ENCODE measurements at places on chromosomes 1 and 21.

GRCh38 chr1:240020871-240021270 lies 70.8 kb upstream of the FMN2 start:
- no peak for DNase-seq

DNA sequence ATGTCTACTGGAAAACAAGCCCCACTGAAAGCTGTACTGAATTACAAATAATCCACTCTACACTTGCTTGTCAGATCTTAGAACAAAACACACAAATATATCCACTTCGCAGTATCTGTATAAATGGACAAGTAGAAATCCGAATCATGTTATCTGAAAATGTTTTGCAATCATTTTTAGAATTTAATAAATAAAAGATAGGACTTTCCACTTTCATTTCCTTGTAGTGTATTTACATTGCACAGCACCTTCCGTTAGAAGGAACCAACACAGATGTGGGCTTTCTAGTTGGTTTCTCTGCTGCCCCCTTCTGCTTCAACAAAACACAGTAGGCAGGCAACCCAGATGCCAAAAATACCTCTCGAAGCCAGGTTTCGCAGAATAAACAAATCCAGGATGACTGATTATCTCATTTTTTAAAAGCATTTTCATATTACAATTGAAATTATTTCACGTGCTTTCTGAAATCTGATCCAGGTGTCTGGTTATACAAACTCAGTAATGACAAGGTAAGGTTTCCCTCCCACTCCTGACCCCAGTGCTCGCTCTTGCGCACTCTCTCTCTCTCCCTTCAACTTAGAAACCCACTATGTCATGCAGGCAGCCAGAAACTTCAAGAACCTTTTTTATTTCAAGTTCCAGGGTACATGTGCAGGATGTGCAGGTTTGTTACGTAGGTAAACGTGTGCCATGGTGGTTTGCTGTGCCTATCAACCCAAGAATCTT lies 389.9 kb downstream of the SMYD3 start:
- peak; percentile 61 for DNase-seq

DNA sequence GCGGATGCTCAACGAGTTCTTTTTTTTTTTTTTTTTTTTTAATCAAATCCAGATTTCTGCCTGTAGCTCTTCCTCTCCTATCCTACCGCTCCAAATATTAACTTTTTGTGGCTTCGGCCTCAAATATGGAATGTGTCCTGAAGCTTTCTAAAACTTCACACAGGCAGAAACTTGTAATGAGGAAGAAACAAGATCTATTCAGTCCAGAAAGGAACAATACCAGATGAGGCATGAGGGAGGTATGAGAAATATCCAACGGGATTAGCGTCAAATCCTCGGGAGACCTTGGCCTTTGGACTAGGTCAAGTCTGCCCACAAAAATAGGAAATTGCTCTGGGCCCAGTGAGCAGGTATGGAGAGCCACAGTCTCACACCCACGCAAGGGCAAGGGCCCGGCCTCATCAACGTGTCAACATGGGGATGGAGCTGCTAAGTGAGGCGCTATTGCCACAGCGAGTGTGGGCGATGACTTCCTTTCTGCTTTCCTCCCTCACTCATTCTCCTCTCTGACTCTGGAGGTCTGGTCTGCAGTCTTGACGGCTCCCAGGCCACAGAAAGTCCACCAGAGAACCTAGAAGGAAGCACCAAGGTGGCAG lies 66.6 kb downstream of the BCAR3 start:
- no peak for DNase-seq

DNA sequence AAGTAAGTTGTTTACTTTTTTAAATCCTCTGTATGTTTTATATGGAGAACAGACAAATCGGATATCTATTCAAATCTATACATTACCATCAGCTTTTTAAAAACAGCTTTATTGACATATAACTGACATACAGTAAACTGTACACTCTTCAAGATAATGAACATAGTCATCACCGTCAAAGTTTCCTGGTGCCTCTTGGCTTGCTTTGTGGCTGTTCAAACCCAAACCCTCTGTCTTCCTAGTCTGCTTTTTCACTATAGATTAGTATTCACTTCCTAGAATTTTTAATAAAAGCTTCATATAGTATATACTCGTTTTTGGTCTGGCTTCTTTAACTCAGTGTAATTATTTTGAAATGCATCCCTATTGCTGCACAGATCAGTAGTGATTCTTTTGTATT lies 56.4 kb upstream of the TPTE start:
- no peak for DNase-seq

DNA sequence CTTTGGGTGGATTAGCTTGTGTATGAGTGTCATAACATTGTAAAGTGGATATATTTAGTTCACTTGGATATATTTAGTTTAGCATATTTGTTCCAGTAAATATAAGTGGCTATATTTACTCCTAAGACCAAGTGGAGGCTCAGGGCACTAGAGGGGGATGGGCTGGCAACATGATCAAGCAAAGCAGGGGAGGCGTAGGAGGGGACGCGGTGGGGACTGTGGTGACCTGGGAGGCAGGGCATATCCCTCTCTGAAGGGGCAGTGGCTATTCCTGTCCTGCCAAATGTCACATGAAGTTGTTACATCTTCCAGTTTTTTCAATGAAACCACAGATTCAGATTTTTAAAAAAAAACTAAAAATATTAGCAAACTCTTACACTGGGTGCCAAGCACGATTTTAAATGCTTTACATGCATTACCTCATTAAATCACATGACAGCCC lies 51.9 kb upstream of the EDN2 start:
- no peak for DNase-seq

DNA sequence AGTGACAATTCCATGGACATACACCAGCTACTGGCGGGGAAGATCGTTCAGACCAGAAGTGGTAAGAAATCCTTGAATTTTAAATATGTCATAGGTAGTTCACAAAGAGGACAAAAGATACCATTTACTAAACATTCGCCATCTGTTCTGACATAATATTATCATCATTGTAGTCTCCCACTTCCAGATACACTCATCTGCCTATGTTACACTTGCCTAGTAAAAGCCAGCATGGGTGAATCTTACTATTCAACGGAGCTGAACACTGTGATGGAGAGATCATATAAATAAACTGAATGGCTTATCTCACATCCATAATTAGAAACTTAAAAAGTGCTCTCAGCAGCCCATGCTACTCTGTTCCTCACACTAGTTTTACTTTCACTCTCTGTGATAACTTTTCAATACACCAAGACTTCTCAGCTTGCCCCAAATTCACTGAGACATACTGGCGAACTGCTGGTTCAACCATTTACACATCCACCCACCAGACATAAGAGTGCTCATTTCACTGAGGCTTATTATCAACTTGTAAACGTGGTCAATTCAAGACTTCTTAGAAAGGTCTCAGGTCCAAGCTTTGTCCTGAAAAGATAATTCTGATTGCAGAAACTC lies 463 bp upstream of the PRRC2C start:
- no peak for DNase-seq

GRCh38 chr1:230970432-230970831 lies 8.2 kb downstream of the TTC13 start:
- no peak for DNase-seq

- DNase-seq, result no peak
Measured at GRCh38 chr1:170776252-170776651, 112.3 kb downstream of the PRRX1 start.

- no peak for DNase-seq
Measured at GRCh38 chr1:96388421-96389310, 332.9 kb upstream of the PTBP2 start.

- DNase-seq, result no peak
Measured at GRCh38 chr1:30371179-30371788, 352.1 kb downstream of the MATN1 start.

- no peak for DNase-seq
Measured at GRCh38 chr1:222462601-222463000, 85.3 kb downstream of the HHIPL2 start.

DNA sequence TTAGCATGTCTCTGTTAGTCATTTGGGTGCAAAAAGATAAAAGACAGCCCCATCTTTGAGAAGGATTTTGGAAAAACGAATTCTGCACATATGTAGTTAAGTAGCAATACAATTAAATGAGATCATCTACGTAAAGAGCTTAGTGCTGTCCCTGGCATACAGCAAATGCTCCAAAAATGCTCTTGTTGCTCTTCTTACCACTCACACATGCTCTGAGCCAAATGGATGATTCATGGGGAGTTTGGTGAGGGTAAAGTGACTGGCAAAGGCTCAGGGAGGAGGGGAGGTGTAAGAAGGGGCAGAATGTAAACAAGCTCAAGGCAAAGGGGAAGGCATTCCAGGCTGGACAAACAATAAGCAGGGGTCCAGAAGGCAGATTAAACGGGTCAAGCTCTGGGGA lies 191.9 kb downstream of the AK5 start:
- no peak for DNase-seq

- peak; percentile 87 for DNase-seq
Measured at GRCh38 chr1:148334339-148335130, 148.6 kb downstream of the PPIAL4G start.
